ENCODE measurements at places on chromosomes 11 and 22. TPM values are rescaled to one million over a fixed set of nuclear protein-coding genes. Genes with fewer than 3 reads are reported as not detected.
A peak's percentile ranks its signal among the peaks of the same experiment; 100 is the strongest.

DNA sequence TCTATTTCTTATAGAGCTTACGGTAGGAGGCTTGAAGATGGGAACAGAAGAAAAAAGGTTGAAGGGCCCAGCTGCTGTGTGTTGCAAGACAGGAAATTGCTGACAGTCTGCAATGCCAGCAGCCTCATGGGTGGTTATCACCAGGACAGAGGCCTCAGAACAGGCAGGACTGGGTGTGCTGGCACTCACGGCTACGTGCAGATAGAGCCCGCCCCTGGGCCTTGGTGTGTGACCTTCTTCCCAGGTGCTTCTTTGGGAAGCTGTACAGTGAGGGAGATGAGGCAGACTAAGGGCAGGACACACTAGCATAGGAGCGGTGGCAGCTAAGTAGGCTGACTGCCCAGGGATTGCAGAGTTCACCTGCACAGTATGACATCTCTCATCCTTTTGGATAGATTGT is 12.6 kb downstream of the PRAME start:
- DNase-seq = no peak

- DNase-seq = no peak
Observed at GRCh38 chr11:113242767-113243397, 71.5 kb upstream of the TTC12 start.

- no peak for DNase-seq
Observed at GRCh38 chr11:110797453-110797852, 85.2 kb upstream of the ARHGAP20 start.

DNA sequence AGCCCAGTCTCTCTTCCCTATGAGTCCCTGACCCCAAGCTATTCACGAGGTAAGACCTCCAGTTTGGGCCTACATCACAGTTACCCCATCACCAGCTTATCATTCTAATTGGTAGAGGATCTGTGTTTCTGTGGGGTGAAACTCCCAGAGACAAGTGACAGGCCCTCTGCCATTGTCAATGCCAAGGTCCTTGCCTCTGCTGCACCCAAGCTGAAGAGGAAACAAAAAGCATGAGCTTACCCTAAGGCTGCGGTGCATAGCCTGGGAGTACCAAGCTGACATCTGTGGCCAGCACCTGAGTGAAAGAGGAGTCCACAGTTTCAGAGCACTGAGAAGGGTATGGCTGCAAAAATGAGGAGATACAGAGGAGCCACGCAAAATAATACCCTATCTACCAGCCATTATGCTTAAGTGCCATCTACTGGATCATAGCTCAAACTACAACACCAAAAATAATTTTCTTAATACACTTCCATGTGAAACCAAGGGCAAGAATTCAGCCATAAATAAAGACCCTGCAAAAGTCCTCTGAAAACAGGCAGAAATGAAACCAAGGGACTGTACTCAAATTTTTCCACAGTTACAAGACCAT is 62.3 kb upstream of the ANO5 start:
- no peak for DNase-seq

GRCh38 chr11:106853850-106854401 is 164.3 kb downstream of the GUCY1A2 start:
- DNase-seq = no peak

DNA sequence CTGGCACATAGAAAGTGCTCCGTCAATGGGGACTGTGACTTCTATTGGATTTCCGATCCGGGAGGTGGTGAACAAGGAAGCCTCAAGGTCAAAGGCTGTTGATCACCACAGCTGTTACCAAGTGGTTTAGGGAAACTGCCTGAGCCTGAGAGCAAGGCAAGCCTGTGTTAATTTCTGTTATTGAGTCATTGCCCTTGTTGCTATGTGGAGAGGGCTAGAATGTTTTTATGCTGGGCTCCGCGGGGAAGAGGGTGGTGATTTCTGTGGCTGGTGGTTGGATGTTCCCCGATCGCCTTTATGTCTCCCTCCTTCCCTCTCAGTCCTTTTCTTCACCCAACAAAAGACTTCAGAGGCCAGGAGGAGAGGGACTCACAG is 108.5 kb upstream of the ALX4 start:
- DNase-seq = no peak

DNA sequence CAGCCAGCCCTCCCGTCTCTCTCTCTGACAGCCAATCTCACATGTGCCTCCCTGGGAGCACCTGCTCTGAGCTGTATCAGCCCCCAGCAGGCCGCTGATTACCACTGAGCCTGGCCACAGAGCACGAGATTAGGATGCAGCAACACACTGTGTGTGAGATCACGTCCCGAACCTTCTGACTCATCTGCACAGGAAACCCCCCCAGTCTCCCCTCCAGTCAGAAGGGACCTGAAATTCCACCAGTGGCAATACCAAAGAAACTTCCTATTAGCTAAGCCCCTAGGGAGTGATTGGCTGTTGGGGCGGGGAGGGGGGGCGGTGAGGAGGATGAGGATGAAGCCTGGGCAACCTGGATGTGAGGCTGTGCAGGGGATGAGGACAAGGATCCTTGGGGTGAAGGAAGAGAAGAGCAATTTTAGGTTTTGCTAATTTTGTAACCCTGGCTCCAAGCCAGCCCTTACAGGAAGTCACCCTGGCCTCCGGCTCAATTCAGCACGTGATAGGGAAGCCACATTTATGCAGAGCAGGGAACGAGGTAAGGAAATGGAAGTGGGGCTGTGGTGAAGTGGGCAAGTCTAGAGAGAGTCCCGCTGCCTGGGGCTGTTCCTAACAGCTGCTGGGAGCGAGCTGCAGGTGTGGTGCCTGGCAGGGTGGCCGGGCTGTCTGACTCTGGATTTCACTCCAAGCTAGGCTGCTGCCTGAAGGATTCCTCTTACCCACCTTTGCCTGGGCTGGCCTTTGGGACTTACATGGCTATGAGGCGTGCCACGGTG is 1.9 kb downstream of the SLC43A3 start:
- peak; percentile 85 for DNase-seq

NLRP10 gene
- not detected for total RNA-seq

OTOG gene
- total RNA-seq = not detected

ANO5 gene
- 49.2 TPM for total RNA-seq

Measured in left cardiac atrium (tissue), 4 donors.